Astrocyte (in vitro differentiated cells and primary cell): ENCODE measurements at places on chromosomes 6 and 20. TPM values are rescaled to one million over a fixed set of nuclear protein-coding genes. Genes with fewer than 3 reads are reported as not detected.

The KCNK17 gene
- total RNA-seq: not detected in 2 replicates

The RAB44 gene
- 0.14 and 0.16 TPM in 2 replicates for total RNA-seq

The RSPH4A gene
- total RNA-seq: 0.48 and 0.72 TPM in 2 replicates

The MTG2 gene
- 26.6 and 31.5 TPM in 2 replicates for total RNA-seq

The MAPK13 gene
- 4.5 and 5.8 TPM in 2 replicates for total RNA-seq

The PRSS16 gene
- total RNA-seq: 2.0 and 2.3 TPM in 2 replicates

The RWDD2A gene
- total RNA-seq: 4.7 and 4.9 TPM in 2 replicates

The RPP40 gene
- total RNA-seq: 11.6 and 16.6 TPM in 2 replicates

The DEFB132 gene
- total RNA-seq: not detected in 2 replicates

The GPX5 gene
- 4.3 and 6.6 TPM in 2 replicates for total RNA-seq

The TCF21 gene
- total RNA-seq: 0.52 and 0.94 TPM in 2 replicates

The SRXN1 gene
- 15.9 and 17.7 TPM in 2 replicates for total RNA-seq

The C20orf141 gene
- not detected in 2 replicates for total RNA-seq

The IGF2R gene
- 172 and 173 TPM in 2 replicates for total RNA-seq

DNA sequence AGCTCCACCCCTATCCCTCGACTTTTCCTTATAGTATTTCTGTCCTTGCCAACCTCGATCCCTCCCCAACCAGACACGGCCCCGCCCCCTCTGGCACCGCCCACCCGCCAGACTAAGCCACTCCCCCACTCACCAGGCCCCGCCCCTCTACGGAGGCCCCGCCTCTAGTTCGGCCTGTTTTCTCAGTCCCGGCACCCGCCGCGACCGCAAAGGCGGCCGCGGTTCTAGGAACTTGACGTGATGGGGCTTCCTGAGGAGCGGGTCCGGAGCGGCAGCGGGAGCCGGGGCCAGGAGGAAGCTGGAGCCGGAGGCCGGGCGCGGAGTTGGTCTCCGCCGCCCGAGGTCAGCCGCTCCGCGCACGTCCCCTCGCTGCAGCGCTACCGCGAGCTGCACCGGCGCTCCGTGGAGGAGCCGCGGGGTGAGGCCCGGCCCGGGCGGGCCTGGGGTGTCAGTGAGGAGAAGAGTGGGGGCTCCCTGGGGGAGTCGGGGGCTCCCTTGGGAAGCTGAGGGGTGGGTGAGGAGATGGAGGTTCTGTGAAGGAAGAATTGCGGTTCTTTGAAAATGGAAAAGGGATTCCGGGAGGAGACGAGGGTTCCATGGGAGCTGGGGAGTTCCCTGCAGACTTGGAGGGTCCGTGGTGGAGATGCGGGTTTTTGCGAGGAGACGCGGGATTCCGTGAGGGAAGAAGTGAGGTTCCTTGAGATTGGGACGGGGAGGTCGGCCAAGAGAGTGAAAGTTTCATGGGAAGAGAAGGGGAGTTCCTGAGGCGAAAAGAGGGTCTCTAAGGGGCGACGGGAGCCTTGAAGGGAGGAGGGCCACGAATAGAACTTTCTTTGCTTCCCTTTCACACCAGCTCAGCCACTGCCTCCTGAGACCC is at the start of gene ACSS2:
TSS of gene ACSS2 (plus strand) at position 207 of the 877 bp plus-strand sequence. CDS start at position 241, 34 bp downstream.
- peak within 1 kb of the TSS; percentile 74 for H3K4me3 ChIP-seq
- H3K27me3 ChIP-seq: no peaks in the 10 kb centered on the region

GRCh38 chr20:60215816-60216730 is 257.9 kb downstream of the CDH26 start:
- no peak for DNase-seq
- H3K27ac ChIP-seq: no peak overlapping the region
- no peak overlapping the region for H3K4me3 ChIP-seq
- no peaks in the 10 kb centered on the region for H3K36me3 ChIP-seq
- H3K27me3 ChIP-seq: no peaks in the 10 kb centered on the region

GRCh38 chr20:34324541-34324940 is 21.4 kb upstream of the AHCY start:
- H3K36me3 ChIP-seq: no peaks in the 10 kb centered on the region
- no peaks in the 10 kb centered on the region for H3K27me3 ChIP-seq
- no peak overlapping the region for H3K27ac ChIP-seq
- no peak for DNase-seq
- no peaks in the 10 kb centered on the region for H3K4me1 ChIP-seq

DNA sequence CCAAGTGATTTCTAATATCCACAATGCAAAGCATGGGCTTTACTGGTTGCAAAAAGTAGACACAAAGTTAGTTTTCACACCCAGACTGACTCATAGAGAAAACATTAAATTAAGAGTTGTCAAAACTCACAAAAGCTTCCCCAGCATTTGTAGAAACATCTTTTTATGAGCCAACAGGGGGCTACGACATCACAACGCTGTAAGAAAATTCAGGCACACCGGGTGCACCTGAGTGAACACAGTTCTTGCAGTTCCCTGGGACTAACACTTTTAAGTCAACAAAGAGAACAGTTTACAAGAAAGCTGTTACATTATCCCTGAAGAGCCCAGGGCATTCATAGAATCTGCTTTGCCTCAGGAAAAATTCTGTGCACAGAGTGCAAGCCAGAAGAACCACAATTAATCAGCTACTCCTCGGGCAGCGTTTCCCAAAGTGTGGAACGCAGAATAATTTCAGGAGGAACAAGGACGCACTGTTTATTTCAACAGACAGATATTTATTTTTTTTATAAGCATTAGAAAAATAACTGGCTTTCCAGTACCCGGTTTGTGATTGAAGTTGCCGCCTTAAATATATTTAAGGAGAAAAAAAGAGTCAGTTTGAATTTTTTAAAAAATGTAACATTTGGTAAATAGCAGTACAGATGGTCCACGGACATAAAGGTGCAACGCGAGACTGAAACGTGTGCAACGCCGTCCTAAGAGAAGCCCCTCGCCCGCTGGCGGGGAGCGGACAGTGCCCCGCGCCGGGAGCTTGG is 1.2 kb downstream of the NCOA5 start:
- H3K27ac ChIP-seq: peak overlapping the region; percentile 98
- peaks cover 8% of the 10 kb centered on the region for H3K4me1 ChIP-seq
- H3K36me3 ChIP-seq: no peaks in the 10 kb centered on the region
- H3K27me3 ChIP-seq: no peaks in the 10 kb centered on the region
- peak; percentile 19 for DNase-seq

- H3K27me3 ChIP-seq: peaks cover 32% of the 10 kb centered on the region
- H3K36me3 ChIP-seq: no peaks in the 10 kb centered on the region
- H3K27ac ChIP-seq: no peak overlapping the region
- DNase-seq: no peak
- no peaks in the 10 kb centered on the region for H3K4me1 ChIP-seq
- H3K4me3 ChIP-seq: no peak overlapping the region
Observed at GRCh38 chr20:62980970-62981369, 25.8 kb downstream of the BHLHE23 start.

- H3K27ac ChIP-seq: no peak overlapping the region
- H3K36me3 ChIP-seq: no peaks in the 10 kb centered on the region
- no peaks in the 10 kb centered on the region for H3K27me3 ChIP-seq
Observed at GRCh38 chr6:3504938-3505805, 48.3 kb upstream of the SLC22A23 start.

GRCh38 chr6:8707956-8708772 is 272.8 kb upstream of the SLC35B3 start:
- no peaks in the 10 kb centered on the region for H3K27me3 ChIP-seq
- no peaks in the 10 kb centered on the region for H3K4me1 ChIP-seq
- H3K4me3 ChIP-seq: no peak overlapping the region
- H3K27ac ChIP-seq: no peak overlapping the region

DNA sequence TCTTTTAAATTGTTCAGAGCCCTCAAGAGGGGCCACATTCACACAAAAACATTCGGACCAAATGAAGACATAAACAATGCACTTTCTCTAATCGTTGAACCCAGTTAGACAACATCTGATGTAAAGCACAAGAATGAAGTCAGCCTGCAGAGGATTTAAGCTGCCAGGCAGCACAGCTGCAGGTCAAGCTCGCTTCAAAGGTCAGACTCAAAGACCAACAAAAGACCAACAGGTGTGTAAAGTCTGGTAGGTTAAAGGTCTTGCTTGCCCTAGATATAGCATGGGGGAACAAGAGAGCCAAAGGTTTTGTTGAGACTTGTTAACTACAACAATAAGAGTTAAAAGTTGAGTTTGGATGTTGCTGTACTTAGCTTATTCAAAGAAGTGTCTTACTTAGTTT is 26.7 kb upstream of the MYLIP start:
- no peak for DNase-seq
- no peaks in the 10 kb centered on the region for H3K4me1 ChIP-seq
- no peak overlapping the region for H3K27ac ChIP-seq
- no peak overlapping the region for H3K4me3 ChIP-seq

- H3K4me1 ChIP-seq: no peaks in the 10 kb centered on the region
- DNase-seq: no peak
- H3K27me3 ChIP-seq: no peaks in the 10 kb centered on the region
- H3K27ac ChIP-seq: no peak overlapping the region
- peaks cover 9% of the 10 kb centered on the region for H3K36me3 ChIP-seq
Observed at GRCh38 chr6:53103993-53104675, 38.9 kb downstream of the FBXO9 start.

DNA sequence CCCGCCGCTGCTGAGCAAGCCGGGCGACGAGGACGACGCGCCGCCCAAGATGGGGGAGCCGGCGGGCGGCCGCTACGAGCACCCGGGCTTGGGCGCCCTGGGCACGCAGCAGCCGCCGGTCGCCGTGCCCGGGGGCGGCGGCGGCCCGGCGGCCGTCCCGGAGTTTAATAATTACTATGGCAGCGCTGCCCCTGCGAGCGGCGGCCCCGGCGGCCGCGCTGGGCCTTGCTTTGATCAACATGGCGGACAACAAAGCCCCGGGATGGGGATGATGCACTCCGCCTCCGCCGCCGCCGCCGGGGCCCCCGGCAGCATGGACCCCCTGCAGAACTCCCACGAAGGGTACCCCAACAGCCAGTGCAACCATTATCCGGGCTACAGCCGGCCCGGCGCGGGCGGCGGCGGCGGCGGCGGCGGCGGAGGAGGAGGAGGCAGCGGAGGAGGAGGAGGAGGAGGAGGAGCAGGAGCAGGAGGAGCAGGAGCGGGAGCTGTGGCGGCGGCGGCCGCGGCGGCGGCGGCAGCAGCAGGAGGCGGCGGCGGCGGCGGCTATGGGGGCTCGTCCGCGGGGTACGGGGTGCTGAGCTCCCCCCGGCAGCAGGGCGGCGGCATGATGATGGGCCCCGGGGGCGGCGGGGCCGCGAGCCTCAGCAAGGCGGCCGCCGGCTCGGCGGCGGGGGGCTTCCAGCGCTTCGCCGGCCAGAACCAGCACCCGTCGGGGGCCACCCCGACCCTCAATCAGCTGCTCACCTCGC is 1.5 kb downstream of the ARID1B start:
- H3K36me3 ChIP-seq: no peaks in the 10 kb centered on the region
- peaks cover 42% of the 10 kb centered on the region for H3K4me1 ChIP-seq
- H3K27me3 ChIP-seq: no peaks in the 10 kb centered on the region

DNA sequence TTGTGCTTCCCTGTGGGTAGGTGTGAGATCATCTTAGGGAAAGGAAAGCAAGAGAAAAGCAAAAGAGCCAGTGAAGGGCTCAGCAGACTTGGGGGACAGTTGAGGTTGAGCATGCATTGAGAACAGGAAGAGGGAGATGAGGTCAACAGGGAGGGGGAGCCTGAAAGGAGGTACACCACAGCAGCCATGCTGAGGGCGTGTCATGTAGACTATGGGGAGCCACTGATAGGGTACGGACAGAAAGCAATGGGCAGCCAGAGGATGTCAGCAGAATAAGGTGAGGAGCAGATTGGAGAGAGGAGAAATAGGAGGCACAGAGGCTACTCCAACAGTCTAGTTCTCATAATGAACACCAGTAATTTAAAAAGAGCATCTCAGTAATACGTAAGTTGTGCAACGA is 351.1 kb upstream of the HTR1E start:
- no peak for DNase-seq
- H3K36me3 ChIP-seq: no peaks in the 10 kb centered on the region
- H3K4me1 ChIP-seq: no peaks in the 10 kb centered on the region
- H3K27ac ChIP-seq: no peak overlapping the region
- H3K4me3 ChIP-seq: no peak overlapping the region
